ENCODE measurements at places on chromosomes 11 and 22.
A peak's percentile ranks its signal among the peaks of the same experiment; 100 is the strongest.

GRCh38 chr11:33195462-33196173 is 34.3 kb upstream of the CSTF3 start:
- no peak for DNase-seq

- no peak for DNase-seq
These were observed 169.6 kb upstream of the FOLH1 start for GRCh38 chr11:49377978-49378377.

- no peak for DNase-seq
These were observed 154.9 kb upstream of the CEP126 start for GRCh38 chr11:101759771-101760450.

GRCh38 chr11:19365743-19366410 is 125.1 kb upstream of the E2F8 start:
- no peak for DNase-seq

DNA sequence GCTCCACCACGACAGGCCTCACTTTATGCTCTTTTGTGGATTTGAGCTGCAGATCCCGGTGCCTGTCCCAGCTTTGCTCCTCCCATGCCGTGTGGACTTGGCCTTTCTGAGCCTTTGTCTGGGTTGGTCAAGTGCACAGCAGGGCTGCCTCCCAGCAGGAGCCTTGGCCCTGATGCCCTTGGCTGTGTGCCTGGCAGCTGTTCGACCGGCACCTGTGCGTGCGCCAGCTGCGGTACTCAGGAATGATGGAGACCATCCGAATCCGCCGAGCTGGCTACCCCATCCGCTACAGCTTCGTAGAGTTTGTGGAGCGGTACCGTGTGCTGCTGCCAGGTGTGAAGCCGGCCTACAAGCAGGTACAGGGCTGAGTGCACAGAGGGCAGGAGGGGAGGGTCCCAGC is 46.5 kb downstream of the MYO7A start:
- DNase-seq, result no peak

GRCh38 chr22:43620197-43620596 is 191.9 kb downstream of the EFCAB6 start:
- DNase-seq, result no peak

GRCh38 chr11:68302670-68303069 is 9.7 kb upstream of the LRP5 start:
- no peak for DNase-seq

GRCh38 chr11:74330075-74330858 is 18.8 kb upstream of the P4HA3 start:
- DNase-seq, result no peak

GRCh38 chr11:123429336-123429735 is 733 bp upstream of the GRAMD1B start:
- DNase-seq, result no peak

DNA sequence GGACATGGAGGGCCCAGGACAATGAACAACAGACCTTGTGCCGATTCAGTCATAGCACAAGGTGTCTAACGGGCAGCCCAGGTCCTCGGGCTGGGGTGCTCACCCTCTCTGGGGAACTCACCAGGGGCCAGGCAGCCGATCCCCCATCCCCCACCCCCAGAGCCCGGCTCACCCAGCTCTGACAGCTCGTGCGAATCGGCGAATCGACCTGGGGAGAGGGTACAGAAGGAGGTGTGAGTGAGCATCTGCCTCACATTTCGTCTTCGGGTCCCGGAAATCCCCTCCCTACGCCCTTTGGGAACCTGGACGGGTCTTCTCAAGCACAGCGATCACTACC is 423 bp downstream of the PEX16 start:
- DNase-seq, result no peak

DNA sequence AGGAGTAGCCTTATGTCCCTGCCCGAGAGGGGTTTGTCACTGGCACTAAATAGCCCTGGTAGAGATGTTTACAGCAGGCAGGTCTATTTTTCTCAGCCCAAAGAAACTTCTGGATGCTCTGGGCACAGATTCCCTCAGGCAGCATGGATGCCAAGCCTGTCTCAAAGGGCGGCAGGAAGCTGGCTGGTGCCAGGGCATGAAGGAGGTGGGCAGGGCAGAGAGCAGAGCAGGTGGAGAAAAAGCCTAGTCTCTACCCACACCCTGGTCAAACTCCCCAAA is 4.1 kb upstream of the GAS2L1 start:
- no peak for DNase-seq

DNA sequence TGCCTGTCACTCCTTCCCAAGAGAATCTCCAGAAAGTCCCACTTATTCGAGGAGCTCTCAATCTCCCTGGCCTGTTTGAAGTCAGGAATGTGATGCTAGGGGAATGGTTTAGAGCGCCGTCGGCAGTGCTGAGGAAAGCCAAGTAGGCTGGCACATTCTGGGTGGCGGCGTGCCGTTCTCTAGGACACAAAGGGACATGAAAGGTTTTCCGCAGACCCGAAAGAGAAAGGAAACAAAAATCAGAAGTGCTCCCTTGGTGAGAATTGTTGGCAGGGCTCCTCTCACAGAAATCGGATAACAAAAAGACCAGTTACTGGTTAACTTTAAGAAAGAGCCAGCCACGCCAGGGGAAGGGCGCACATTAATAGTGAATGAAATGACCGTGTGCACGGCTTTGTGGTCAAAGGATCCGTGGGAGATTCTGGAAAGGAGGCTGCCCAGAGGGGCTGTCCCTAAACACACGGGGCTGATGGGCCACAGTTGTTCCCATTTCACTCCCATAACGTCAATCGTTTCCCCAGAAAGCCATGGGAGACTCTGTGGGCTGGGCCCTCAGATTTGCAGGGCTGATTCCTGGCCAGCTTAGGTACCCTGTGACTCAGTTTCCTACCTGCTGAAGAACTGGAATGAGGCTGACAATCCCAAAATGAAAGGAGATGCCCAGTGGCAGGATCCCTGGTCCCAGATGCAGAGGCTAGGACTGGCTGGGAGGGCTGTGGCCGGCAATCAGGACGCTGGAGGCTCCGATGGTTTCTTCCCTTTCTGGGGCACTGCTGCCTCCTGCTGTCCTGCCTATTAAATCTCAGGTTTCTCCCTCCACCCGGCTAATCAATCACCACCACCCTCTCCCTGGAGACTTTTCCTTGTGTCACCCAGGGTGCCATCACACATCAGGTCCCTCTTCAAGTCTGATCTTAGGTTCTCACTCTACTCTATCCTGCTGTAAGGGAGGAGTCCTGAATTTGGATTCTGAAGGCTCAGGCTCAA is 82.3 kb downstream of the RCN1 start:
- peak; percentile 6 for DNase-seq

DNA sequence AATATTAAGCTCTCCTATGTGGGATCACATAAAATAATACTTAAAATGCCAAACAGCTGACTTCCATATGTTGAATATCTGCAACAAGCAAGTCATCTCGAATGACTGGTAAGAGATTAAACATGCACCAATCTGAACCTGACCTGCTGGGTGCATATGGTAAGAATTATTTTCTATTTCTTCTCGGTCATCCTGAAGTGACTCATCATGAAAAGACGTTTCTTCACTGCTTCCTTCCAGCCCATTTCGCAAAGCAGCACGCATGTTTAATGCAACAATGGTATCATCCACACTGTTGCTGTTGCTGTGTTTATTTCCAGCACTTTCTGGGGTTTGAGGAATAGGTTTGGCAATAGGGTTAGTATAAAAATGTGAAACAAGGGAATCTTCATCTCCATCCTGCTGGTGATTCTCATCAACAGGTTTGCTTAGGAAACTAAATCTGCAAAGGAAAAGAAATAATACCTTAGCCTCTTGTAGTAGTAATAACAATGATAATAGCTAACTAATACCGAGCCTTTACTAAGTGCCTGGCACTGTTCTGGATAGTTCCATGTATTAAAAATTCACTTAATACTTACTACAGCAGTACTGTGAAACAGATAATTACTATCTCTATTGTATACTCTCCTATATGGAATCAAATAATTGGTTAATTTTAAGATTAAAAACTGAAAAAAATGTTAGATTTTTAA is 52.0 kb upstream of the CHRNA10 start:
- DNase-seq, result no peak

GRCh38 chr11:88508759-88509581 is 171.4 kb upstream of the CTSC start:
- no peak for DNase-seq

DNA sequence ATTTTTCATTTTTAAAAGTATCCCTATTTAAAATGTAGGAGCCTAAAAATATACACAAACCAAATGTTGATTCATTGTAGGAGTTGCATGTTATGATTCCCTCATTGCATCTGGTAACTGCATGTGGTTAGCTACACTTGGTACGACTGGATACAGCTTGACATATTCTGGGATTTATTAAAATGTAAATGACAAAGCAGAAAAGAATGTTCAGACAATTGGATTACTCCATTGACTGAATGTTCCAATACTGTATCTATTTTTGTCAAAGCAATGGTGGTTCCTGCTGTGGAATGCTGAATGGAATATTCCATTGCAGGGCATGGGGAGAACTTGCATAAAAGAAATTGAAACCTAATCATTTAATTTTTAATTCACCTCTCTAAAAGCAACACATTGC is 30.8 kb downstream of the BLID start:
- DNase-seq, result no peak

GRCh38 chr11:100876815-100877520 is 189.9 kb downstream of the ARHGAP42 start:
- no peak for DNase-seq

- DNase-seq, result no peak
These were observed at the start of gene ELF5 for GRCh38 chr11:34513682-34514449. TSS of gene ELF5 (minus strand) at chr11:34513794. CDS start at chr11:34505749, 8,045 bp downstream.

GRCh38 chr11:88059326-88059725 is 115.9 kb downstream of the RAB38 start:
- no peak for DNase-seq

- DNase-seq, result no peak
These were observed at the start of gene NXPE1 for GRCh38 chr11:114559425-114560310. TSS of gene NXPE1 (minus strand) at chr11:114559881. CDS start at chr11:114551201, 8,680 bp downstream.

DNA sequence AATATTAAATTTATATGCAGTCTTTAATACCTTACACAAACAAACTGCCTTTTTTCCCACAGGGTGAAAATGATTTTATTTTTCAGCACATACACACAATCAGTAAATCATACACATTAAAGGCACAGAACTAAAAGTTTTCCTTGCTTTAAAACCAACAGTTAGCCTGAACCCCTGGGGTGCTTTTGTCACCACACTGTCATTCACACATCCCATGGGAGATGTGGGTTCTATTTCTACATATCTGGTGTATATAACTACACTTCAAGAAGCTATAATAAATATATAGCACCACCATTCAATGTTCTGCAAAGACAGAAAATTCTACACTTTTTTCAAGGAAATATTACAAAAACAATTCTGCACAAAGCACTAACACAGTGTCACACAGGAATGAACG is 197.0 kb downstream of the GUCY1A2 start:
- DNase-seq, result no peak

- DNase-seq, result no peak
These were observed 16.0 kb upstream of the TP53I11 start for GRCh38 chr11:44966694-44967093.

DNA sequence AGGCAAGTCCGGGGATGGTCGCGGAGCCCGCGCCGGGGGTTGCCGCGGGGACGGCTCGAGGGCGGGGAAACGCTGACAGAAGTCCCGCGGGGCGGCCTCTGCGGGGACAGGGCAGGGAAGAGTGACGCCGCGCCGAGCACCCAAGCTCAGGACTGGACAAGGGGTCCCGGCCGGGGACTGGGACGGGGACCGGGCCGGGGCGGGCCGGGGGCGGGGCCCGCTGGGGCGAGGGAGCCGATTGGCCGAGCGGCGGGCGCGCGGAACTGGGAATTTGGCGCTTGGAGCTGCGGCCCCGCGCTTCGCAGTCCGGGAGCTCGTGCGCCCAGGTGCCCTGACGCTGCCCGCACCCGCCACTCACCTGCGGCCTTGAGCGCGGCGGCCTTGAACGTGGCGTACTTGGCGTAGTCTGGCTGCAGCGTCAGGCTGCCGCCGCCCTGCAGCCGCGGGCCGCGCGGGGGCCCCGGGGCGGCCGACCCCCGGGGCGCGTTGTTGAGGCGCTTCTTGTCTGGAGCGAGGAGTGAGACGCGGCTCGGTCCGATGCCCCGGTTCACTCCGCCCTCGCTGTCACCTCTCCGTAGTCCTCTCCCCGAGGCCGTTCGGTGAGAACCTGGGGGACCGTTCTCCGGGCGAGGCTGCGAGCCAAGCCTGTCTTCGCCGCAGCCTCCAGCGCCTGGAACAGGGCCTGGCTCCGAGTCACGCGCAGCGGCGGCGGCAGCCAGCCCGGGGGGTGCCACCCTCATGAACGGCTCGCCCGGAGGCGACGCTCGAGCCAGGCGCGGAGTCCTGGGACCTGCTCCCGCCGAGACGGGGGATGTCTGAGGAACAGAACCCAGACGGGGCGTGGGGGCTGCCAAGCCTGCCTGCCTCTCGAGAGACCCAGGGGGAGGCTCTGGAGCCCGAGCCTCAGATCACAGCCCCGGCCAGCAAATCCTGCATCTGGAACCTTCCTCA is 4.5 kb downstream of the SHISA8 start:
- DNase-seq, result no peak

DNA sequence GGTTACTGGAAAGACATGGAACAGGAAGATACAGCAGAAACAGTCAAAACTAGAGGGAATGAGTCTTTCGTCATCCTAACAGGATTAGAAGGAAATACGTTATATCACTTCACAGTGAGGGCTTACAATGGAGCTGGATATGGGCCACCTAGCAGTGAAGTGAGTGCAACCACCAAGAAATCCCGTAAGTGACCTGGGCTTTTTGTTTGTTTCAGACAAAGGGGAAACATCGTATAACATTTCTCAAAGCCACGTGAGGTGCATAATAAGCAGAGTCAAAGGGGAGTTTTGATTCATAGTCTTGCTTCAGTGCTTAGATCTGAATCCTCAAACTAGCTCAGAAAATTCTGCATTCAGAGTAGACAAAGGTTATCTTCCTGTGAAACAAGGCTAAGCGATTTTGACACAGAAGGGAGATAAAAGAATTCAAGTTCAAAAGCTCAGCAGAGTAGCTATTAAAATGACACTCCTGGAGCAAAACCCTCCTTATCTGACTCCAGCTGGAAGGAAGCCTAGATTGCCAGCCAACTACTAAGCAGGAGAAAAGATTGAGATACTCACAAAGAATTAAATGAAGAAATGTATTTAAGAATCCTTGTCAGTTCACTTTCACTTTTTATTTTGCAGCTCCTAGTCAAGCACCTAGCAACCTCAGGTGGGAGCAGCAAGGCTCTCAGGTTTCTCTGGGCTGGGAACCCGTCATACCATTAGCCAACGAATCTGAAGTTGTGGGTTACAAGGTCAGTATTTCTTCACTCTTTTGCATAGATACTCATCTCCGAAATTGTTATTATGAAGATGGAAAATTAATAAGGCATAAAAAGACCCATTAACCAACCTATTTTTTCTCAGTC is 346.4 kb upstream of the ARHGAP42 start:
- DNase-seq, result no peak

DNA sequence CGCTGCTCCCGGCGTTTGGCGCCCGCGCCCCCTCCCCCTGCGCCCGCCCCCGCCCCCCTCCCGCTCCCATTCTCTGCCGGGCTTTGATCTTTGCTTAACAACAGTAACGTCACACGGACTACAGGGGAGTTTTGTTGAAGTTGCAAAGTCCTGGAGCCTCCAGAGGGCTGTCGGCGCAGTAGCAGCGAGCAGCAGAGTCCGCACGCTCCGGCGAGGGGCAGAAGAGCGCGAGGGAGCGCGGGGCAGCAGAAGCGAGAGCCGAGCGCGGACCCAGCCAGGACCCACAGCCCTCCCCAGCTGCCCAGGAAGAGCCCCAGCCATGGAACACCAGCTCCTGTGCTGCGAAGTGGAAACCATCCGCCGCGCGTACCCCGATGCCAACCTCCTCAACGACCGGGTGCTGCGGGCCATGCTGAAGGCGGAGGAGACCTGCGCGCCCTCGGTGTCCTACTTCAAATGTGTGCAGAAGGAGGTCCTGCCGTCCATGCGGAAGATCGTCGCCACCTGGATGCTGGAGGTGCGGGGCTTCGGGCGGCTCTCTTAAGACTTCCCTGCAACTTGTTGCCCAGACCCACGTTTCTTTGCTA is at the start of gene CCND1:
CCND1 (plus strand) TSS at position 162 of the 587 bp plus-strand sequence; CDS start at position 320, 158 bp downstream.
- peak; percentile 46 for DNase-seq

GRCh38 chr11:134275534-134276395 is at the start of gene GLB1L3:
TSS of gene GLB1L3 (plus strand) at chr11:134276379. CDS start at chr11:134276741, 362 bp downstream.
- DNase-seq, result peak; percentile 80

All from stimulated activated CD4-positive, alpha-beta T cell treated with anti-CD3 and anti-CD28 coated beads, Interleukin-4, amount 100 ng/mL, for 4 hours (primary cell).